ENCODE measurements at places on chromosomes 16 and 17. TPM values are rescaled to one million over a fixed set of nuclear protein-coding genes. Genes with fewer than 3 reads are reported as not detected.

Gene BICDL2
- total RNA-seq: not detected

Gene BCO1
- not detected for total RNA-seq

Gene TPSAB1
- 0.09 TPM for total RNA-seq

Gene TBC1D28
- total RNA-seq: not detected

Gene NPIPB12
- total RNA-seq: 16.2 TPM

Gene TBC1D26
- not detected for total RNA-seq

Gene NHLRC4
- 2.3 TPM for total RNA-seq

Gene GSDMA
- not detected for total RNA-seq

Gene CCL5
- total RNA-seq: 0.33 TPM

Gene TAT
- not detected for total RNA-seq

Gene ITGAD
- total RNA-seq: not detected

Gene C17orf100
- 0.43 TPM for total RNA-seq

Gene C17orf113
- 0.22 TPM for total RNA-seq

Measured in dermis lymphatic vessel endothelial cell (primary cell).